T-helper 1 cell (primary cell): ENCODE measurements at places on chromosomes 4 and X.

DNA sequence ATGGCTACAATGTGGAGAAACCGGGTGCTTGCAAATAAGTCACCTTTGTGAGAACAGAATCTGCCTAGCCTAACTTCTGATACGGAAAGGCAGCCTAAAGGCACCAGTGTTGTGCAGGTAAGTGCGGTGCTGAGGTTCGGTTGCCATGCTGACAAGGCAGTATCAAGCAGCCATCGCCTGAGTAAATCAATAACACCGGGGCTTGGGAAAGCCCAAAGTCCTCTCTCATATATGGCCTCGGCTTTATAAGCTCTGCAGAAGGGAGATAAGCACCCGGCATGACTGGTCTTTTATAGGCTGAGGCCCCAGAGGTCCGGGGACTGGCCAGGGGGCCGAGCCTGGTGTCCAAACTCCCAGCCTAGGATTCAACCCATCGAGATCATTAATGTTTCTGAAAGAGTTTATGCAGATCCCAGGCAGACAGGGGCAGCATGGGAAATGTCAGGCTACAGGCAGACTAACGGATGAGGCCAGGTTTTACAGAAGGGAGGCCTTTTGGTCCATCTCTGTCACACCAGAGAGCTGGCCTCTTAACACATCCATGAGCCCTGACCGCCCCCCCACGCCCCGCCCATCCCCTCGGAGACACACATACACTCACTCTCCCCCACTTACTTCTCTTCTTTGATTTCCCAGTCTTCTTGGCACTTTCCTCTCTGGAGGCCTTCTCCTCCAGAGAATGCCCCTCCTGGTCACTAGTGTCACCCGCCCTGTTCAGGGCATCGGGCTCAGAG, 38.5 kb downstream of the ELF4 start:
- no peak for DNase-seq

DNA sequence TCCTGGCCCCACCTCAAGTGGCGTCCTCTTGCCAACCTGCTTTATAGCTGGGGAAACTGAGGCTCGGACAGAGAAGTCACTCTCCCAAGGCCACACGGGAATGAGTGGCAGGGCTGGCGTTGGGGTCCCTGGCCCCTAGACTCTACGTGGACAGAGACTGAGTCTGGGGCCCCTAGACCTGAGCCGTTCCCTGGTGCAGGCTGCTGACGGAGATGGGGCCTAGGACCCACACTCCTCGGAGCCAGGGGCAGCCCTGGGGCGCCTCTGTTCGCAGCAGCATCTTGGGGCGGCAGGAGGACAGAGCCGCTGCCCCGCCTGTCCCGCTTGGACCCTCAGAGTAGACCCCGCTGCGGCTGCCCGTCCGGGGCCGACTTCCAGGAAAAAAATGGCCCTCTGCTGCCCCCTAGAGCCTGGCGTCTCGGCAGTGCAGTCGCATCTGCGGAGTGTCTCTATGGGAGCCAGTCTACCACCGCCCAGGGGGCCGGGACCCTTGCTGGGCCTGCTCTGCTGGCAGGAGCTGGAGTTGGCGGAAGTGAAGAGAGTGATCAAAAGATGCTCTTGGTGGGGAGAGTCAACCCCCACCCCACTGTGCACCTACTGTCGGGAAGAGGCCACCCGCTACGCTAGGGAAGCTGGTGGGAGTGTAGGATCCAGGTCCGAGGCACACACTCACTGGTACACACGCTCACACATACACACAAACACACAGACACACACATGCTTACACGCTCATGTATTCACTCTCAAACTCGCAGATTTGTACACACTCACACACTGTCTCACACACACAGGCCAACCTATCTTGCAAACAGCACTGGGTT, 220.1 kb downstream of the AFAP1 start:
- DNase-seq, result peak; percentile 6

GRCh38 chr4:89270792-89271191, 36.8 kb downstream of the GPRIN3 start:
- DNase-seq, result no peak

GRCh38 chr4:15794905-15795304, 16.8 kb downstream of the CD38 start:
- DNase-seq, result no peak

DNA sequence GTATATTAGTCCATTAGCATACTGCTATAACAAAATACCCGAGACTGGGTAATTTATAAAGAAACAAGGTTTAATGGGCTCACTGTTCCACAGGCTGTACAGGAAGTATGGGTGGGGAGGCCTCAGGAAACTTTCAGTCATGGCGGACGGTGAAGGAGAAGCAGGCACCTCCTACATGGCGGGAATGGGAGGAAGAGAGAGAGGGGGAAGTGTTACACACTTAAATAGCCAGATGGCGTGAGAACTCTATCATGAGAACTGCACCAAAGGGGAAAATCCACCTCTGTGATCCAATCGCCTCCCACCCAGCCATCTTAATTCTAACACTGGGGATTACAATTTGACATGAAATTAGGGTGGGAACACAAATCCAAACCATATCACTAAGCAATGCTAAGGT, 98.9 kb upstream of the SH3RF1 start:
- DNase-seq, result no peak

- DNase-seq, result no peak
Observed at GRCh38 chr4:7194251-7195140, 2.2 kb downstream of the SORCS2 start.

DNA sequence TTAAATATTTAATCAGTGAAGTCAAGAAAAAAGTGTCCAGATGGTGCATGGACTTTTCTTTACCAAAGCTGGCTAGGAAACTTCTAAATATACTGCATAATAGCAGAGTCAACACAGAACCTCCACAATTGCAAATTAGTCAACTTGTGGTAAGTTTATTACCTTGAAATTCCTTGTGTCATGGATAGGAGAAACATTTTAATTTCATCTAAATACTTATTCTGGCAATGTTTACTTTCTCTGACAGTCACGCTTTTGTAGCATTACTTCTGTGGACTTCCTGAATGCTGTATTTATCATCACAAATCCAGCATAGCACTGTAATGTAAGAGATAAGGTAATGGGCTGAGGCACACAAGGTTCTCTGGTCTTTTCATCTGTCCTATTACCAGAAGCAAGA, 2266.1 kb downstream of the PCDH7 start:
- no peak for DNase-seq

DNA sequence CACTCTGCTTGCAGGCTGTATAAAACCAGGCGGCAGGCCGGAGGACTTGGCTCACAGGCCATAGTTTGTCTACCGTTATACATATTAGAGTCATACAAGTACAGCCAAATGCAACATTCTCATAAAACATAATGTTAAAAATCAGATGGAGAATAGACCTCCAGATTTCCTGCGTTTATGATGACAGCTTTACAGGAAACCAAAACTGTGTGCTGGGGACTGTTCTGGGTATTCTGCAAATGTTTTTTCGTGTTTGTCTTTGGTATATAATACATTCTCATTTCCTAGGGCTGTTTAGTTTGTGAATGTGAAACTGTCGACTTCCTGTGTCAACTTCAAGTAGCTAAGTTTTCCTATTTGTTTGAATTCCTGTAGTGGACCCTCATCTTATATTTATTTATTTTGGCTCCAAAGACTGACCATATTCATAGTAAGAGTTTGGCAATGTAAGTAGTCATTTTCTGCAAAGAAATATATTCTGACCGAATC, 79.5 kb upstream of the FAM9C start:
- no peak for DNase-seq

- no peak for DNase-seq
Observed at GRCh38 chr4:1898681-1899080, 27.5 kb downstream of the NSD2 start.

GRCh38 chrX:82092307-82092706, 890.4 kb downstream of the SH3BGRL start:
- no peak for DNase-seq

- DNase-seq, result no peak
Observed at GRCh38 chr4:182878633-182879495, 38.3 kb downstream of the DCTD start.

DNA sequence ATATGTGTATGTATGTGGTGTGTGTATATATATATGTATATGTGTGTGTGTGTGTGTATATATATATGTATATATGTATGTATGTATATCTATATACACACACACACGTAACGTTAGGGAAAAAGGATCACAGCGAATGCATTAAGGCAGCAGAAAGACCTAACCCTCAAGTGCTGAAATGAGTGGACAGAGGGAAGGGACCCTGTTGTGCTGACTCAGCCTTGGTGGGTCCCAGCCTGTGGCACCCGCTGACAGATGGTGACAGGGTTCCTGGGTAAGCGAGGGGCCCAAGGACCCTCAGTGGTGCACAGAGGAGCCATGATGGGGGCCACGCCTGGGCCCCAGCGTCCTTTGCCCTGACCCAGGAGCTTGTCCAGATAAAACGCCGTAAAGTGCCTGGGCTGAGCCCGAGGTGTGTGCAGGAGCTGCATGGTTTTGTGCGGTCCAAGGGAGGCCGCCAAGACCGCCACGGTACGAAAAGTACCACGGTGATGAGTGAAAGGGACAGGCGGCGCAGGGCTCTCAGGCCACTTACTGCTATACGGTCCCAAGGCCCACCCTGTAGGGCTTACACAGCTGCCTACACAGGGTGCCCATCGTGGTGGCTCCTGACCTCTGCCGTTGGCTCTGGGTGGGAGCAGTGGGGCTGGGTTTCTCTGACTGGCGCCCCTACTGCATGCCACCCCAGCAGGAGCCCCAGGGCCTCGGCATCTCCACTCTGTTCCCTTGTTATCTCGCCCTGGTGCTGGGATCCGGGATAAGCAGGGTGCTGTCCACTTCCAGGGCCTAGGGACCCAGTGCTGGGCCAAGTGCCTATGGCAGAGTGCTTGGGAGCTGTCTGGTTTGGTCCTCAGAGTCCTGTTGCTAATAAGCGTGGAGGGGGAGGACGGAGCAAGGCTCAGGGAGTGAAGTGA, 10.0 kb downstream of the SH3BP2 start:
- no peak for DNase-seq

- DNase-seq, result peak; percentile 1
Observed at GRCh38 chr4:72701987-72702819, 133.2 kb upstream of the ADAMTS3 start.

GRCh38 chr4:123170843-123171242, 225.8 kb upstream of the SPRY1 start:
- no peak for DNase-seq

- DNase-seq, result no peak
Observed at GRCh38 chrX:9278475-9279233, 186.2 kb upstream of the TBL1X start.

GRCh38 chr4:26583538-26583864, 383 bp upstream of the TBC1D19 start:
- no peak for DNase-seq

DNA sequence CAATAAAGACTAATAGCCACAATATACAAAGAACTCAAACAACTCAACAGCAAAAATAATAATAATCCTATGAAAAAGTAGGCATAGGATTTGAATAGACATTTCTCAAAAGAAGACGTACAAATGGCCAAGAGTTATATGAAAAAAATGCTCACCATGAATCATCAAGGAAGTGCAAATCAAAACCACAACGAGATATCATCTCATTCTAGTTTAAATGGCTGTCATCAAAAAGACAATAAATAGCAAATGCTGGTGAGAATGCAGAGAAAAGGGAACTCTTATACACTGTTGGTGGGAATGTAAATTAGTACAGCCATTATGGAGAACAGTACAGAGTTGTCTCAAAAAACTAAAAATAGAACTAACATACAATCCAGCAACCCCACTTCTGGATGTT, 18.8 kb downstream of the TLR6 start:
- no peak for DNase-seq

GRCh38 chrX:131728295-131729145, 184.6 kb downstream of the OR13H1 start:
- no peak for DNase-seq

GRCh38 chr4:150457802-150458201, 124.1 kb upstream of the MAB21L2 start:
- no peak for DNase-seq

DNA sequence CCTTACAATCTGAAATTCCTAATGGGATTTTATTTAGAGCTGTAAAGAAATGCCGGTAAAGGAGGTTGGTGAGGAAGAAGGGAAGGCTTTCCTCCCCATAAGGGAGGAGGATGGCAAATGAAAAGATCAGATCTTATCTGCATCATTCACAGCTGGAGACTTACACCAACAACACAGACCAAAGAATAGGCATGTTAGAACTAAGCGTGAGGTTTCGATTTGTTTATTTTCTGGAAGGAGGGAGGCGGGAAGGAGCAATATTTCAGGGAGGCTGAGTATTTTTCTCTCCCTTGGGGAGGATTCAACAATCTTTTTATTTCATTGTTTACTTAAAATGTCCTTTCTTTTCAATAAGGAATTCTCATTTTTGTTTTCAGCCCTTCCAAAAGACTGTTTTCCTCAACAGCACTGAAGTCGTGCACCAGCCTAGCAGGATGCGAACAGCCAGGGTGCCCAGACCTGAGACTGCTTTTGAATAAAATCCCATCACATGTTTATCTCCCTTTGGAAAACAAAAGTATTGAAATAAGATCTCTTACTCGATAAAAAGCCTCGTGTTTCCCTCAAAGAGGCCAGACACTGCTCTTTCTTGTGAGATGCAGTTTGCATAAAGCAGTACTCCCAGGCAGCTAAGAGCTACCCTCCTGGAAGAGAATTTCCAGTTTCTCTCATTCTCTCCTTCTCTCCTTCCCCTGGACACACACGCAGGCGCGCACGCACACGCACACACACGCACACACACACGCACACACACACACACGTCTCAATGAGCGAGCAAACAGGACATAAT, 236.1 kb downstream of the MGST2 start:
- no peak for DNase-seq

- no peak for DNase-seq
Observed at GRCh38 chr4:92183825-92184224, 119.9 kb upstream of the GRID2 start.

GRCh38 chr4:73343432-73343831, 60.7 kb upstream of the ALB start:
- DNase-seq, result no peak

- DNase-seq, result no peak
Observed at GRCh38 chr4:143021384-143021783, 163.3 kb upstream of the USP38 start.

DNA sequence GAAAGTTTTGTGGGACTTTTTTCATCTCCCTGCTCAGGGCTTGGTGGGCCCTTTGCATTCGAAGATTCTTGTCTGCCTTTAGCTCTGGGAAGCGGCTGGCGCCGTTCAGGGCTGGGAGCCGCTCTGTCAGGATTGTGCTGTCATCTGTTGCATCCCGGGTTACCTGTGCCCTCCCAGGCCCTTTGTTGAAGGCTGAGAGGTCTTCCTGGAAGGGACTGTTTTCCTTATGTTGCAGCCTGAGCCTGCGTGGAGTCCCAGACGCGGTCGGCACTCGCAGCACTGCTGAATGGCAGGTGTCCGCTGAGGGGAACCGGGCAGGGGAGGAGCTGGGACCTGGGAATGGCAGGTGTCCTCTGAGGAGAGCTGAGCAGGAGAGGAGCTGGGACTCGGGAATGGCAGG, 15.9 kb downstream of the RGS12 start:
- no peak for DNase-seq

- DNase-seq, result no peak
Observed at GRCh38 chrX:44253575-44253942, 89.9 kb downstream of the EFHC2 start.

DNA sequence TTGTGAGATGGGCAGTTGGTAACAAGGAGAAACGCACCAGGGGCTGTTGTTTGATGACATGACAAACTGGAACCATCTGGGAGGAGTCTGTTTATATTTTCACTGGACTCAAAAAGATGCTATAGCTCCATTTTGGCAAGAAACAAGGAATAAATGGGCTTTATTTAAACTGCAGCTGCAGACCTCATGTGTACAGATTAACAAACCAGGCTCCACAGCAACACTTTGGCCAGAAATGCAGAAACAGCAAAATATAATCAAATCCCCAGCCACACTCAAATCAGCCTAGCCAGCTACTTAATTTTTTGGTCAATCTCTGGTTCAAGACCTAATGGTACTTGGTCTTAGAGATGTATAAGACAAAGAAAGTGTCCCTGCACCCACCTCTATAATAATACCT, 52.7 kb downstream of the ASB9 start:
- DNase-seq, result no peak
